ENCODE measurements at places on chromosomes 2 and 18.

- no peak for DNase-seq
Observed at GRCh38 chr18:39805218-39805617, 2149.8 kb upstream of the PIK3C3 start.

- no peak for DNase-seq
Observed at GRCh38 chr2:128180031-128180430, 89.0 kb downstream of the UGGT1 start.

GRCh38 chr2:158214431-158214830 lies 112.8 kb downstream of the UPP2 start:
- DNase-seq: no peak

DNA sequence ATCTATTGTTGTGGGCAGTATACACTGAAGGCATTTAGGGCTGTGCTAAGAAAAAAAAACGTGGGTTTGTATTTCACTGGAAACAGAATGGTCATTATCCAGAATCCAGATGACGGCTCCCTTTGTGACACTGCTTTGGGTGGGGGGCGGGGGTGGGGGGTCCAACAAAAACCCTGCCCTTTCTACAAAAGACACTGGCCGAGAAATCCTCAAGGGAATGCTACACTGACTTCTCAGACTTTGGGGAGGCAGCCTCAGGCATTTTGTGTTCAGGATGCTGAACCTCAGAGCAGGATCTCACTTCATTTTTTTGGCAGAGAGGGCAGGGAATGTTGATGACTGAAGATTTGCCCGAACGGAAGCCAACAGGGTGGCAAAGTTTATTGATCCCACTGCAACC lies 417.1 kb downstream of the HRH4 start:
- no peak for DNase-seq

- DNase-seq: no peak
Observed at GRCh38 chr2:120555092-120555491, 180.6 kb upstream of the GLI2 start.

GRCh38 chr18:63476668-63477067 lies at the start of gene SERPINB5:
TSS of gene SERPINB5 (plus strand) at chr18:63476958. CDS start at chr18:63484429, 7,471 bp downstream.
- no peak for DNase-seq

- no peak for DNase-seq
Observed at GRCh38 chr2:219430633-219431615, 3.7 kb upstream of the SPEG start.

- no peak for DNase-seq
Observed at GRCh38 chr18:49362431-49362830, 98.0 kb downstream of the DYM start.

GRCh38 chr2:147385600-147385999 lies 459.2 kb upstream of the ACVR2A start:
- DNase-seq: no peak

DNA sequence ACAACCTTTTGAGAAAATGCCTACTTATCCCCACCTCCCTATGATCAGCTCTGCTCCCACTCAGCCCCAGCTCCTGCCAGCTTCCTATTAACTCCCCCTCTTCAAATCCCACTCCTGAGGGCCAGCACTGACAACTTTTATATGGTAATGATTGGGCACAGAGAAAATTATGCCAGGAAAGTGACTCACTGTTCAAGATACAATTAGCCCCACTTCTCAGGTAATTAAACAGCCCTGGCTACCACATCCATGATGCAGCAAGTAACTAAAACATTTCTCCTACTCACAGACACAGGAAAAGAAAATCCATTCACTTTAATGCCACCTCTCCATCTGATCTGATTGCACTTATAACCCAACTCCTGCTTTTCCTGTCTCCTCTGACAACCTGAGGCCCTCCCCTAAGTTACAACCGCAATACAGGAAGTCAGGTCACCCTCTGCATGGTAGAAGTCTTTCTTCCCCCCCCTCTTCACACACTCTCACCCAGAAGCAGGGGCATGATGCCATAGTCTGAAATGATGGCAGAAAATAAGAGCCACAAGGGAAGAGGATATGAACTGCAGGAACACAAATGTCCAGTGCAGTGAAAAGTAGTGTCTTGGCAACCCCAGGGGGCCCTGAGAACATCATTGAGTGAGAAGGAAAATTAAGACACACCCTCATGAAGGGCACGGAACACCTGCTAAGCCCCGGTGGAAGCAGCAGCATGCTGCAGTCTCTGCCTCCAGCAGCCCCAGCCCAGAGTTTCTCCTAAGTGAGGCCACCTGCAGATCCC lies 54.4 kb downstream of the STK39 start:
- no peak for DNase-seq

DNA sequence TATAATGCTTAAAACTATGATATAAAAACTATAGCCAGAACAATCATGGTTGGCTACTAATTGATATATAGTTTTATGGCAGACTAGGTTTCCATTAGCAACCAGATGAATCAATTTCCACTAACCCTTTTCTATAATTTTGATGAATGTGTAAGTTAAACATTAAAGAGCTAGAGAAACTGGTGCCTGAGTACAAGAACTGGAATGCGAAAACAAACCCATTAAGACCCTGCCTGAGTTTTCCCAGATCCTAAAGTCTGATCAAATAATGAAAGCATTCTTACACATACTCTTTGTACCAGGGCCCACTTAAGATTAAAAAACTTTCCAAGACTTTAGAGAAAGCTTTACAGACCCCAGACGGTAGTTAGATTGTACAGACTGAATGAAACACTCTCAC lies 21.3 kb downstream of the MRPL19 start:
- no peak for DNase-seq
